ENCODE measurements at places on chromosomes 12 and 14. TPM values are rescaled to one million over a fixed set of nuclear protein-coding genes. Genes with fewer than 3 reads are reported as not detected.

- DNase-seq: no peak
Observed at GRCh38 chr12:130350715-130351114, 13.0 kb downstream of the PIWIL1 start.

The PTPRQ gene
- total RNA-seq: 8.8 TPM

GRCh38 chr12:16552301-16552700 is 53.7 kb downstream of the LMO3 start:
- no peak for DNase-seq

DNA sequence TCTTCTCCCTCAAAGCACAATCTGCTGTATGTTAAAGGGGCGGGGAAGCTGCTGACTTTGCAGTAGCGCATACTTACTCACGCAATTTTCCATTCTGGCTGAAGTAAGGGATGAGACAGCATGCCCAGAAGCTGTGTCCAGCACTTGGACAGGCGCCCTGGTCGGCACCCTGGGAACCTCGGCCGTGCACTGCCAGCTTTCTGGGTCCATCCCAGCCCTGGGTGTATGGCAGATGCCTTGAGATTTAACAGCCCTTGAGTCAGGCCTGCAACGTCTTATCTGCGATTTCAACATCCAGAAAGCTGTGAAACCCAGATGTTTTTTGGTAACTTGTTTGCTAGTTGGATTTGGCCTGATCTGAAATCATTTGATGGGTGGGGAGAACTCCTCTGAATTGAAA is 16.1 kb downstream of the EML1 start:
- peak; percentile 44 for DNase-seq
